ENCODE measurements at places on chromosomes 3 and 15.

DNA sequence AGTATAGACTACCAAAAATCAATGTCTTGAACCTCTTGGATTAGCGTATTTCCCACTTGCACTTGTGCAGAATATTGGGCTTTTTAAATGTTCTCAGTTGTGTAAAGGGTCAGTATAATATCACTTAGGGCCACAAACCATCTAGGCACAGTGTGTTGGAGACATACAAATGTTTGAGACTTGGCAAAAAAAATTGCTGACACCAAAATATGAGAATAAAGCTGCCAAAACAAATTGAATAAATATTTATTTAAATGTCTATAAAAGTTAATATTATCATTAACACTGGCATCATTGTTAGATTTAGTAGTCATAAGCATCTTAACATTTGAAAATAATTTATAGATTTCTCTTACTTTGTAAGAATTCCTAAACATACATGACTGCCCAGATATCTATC, 30.9 kb upstream of the MLF1 start:
- DNase-seq: no peak

DNA sequence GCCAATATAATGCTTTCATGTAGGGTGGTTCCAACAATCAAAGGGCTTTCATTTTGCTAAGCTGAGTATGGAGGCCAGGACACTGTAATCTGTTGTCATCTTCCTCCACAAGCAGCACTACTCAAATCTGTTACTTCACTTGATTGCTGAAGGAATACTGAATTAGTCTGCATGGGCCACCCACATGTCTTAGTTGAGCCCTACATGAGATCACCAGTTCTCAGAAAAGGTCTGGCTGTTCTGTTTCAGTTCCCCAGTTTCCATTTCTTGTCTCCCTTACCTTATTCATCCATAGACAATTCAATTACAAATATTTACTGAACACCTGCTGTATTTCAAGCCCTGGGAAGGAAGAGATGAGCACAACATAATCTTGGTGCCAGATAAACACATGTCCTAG, 119.2 kb downstream of the FHIT start:
- DNase-seq: no peak

- DNase-seq: no peak
Observed at GRCh38 chr3:105938806-105939205, 70.0 kb upstream of the CBLB start.

GRCh38 chr3:75075158-75075557, 460.7 kb upstream of the CNTN3 start:
- no peak for DNase-seq

DNA sequence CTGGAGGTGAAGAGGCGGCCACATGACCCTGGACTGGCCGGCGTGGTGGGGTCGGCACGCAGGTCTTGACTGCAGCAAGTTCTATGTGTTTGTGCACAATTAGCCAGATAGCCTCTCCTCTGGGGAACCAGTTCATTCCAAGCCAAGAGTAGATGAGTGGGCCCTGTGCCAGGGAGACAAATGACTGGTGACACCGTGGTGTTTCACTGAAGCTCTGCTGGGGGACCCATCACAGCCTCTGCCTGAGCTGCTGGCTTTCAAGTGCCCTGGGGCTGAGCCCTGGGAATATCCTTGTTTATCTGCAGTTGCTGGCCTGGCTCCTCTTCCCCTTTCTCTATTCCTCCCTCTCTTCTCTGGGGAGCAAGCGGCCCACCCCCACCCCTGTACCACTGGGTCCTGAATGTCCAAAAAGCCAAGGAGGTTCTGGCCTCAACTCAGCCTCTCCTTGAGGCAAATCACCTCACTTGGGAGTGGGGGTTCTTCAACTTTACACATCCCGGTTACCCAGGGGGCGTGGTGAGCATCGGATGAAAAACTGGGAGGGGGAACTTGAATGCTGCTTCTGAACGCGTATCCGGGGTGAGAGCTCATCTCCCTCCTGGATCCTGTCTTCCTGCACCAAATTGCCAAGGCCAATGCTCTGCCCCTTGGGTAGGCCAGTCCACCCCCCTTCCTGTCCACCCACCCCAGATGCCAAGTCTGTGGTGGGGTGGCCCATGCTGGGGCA, 199.6 kb upstream of the LYSMD4 start:
- no peak for DNase-seq

DNA sequence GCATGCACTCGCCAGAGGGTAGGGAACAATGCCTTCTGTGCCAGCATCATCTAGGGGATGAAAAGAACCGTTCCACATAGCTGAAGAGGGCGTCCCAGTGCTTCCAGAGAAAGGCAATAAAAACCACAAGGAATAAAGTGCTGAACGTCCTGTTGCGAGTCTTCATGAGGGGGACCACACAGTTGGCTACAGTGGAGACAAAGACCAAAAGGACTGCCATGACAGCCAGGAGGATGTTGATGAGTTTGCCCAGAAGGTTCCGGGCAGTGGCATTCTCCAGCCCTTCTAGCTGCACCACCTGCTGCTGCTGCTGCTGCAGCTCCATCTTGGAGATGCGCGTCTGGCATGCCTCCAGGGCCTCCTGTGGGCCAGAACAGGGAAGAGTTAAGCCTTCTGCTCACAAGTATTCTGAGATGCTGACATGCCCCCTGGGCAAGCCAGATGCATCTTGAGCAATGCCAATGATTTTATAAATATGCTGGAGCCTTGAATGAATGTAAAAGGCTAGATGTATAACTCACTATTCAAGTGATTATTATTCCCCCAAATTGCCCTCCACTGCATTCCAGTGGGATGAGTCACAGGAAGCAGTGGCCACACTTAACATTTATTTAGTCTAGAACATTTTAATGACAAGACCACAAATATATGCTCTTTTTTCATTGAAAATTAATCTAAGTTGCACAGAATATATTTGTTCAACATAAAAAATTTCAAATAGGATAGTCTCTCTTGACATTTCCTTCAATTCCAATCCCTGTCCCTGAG, 45.1 kb upstream of the PLXND1 start:
- no peak for DNase-seq

GRCh38 chr3:186994000-186994955, 64.0 kb downstream of the ST6GAL1 start:
- DNase-seq: no peak

- DNase-seq: no peak
Observed at GRCh38 chr15:44918136-44918535, 38.4 kb upstream of the TERB2 start.

DNA sequence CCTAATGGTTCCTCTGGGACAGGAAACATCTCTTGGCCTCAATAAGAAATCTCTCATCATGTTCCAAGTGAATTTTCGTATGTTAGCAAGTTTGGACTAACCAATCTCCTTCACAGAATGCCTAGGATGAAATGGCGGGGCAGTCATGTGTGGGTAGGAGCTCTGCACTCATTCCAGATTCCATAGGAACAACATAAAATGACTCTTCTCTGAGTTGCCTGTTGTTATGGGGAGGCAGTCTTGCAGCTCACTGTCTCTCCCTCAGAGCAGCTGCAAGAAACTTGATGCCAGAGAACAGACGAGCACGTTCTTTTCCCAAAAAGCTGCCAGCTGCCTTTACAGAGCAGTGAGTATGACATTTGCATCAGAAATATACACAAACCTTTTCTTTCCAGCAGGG, 34.1 kb downstream of the SPATA12 start:
- DNase-seq: no peak

DNA sequence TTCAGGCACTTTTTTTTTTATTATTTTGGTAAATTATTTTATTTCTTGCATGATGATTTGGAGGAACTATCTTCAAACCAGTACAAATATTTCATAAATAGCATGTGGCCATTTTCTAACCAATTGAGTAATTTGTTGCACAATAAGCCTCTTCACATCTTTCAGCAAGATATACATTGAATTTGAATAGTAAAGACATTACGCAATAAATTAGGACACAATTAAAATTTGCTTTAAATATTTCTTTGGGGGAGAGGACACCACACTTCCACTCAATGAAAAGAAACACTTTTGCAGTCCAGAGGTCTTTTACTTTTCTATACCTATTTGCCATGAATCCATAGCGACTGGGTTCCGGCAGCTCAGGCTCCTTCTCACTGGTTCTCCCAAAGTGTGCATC, 762.6 kb upstream of the GOLIM4 start:
- DNase-seq: no peak

DNA sequence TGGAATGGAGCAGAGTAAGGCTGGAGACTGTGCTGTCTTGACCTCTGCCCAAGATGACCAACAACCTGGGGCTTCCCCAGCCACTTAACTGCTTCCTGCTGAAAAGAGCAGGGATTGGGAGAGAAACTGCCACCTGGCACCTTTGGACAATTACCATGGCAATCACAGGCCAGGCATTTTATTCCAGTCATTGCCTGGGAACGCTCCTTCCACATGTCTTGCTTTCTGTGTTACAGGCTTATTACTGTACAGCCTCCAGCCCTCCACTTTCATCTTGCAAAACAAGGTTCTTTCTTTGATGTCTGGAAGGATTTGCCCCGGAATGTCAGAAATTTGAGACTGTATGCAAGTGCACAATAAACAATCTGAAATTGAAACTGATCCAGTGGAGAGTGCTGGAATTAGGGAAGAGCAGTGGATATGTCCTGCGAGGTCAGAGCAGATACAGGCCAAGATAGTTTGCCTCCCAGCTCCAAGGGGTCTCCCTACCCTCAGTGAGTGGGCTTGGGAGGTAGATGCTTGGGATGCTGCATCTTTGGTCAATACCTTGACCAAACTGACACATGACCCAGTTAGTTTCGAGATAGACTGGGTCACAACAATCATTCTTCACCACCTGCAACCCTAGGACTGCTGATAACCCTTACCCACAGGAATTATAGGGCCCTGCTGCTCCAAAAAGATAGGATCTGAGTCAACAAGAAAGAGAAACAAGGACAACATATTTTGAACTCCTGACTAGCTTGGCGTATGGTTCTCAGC, 2.7 kb downstream of the PPP1R14D start:
- no peak for DNase-seq

DNA sequence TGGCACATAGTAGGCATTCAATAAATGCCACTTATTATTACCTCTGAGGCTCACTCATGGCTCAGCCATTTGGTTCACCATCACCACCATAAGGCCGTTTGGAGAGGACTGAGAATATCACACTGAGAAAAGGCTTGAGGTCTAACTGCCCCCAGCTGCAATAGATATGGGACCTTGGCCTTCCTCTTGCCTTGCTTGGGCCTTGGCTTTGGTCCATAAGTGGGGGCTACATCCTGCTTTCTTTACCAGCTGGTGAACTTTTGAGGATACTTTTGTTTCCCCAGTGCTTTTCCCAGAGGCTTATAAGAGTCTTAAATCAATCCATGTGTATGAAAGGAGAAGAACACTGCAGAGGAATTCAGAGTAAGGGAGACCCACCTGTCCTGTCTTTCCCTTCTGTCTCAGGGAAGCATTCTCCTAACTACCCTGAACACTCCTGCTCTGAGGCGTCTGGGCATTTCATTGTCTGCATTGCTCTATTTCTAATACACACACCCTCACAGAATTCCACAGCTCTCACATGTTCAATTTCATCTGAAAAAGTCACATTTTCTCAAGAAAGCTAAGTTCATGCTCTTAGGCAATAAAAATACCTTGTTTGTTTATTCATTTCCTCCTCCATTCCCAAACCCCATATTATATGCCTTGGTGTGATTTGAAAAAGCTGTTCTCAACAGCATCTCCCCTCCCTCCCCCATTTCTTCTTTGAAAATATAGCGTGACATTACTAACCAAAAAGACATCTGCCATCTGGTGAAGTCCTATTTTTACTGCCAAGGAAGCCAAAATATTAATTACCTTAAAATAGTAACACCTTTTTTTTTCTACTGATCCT, 22.5 kb upstream of the KCNMB2 start:
- no peak for DNase-seq

- DNase-seq: no peak
Observed at GRCh38 chr15:43239732-43240491, 19.1 kb upstream of the EPB42 start.

DNA sequence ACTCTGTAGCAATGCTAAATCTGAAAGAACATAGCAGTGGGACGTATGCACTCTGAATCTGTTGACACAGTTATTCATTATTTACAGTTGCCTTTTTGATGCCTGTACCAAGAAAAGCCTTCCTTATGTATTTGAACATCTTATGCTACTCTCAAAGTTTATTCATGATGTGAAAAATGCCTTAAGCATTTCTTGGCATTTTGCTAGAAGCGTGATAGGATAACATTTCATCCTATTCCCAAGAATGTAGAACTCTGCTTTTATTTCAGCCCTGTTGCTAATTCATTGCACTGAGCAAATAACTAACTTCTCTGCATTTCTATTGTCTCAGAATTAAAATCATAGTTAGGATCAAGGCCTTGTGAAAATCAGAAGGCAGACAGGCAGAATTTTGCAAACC, 105.5 kb downstream of the STRIT1 start:
- DNase-seq: no peak

GRCh38 chr3:37653466-37653865, 208.2 kb upstream of the CTDSPL start:
- DNase-seq: no peak

GRCh38 chr3:23723930-23724329, 81.8 kb upstream of the UBE2E1 start:
- DNase-seq: no peak

DNA sequence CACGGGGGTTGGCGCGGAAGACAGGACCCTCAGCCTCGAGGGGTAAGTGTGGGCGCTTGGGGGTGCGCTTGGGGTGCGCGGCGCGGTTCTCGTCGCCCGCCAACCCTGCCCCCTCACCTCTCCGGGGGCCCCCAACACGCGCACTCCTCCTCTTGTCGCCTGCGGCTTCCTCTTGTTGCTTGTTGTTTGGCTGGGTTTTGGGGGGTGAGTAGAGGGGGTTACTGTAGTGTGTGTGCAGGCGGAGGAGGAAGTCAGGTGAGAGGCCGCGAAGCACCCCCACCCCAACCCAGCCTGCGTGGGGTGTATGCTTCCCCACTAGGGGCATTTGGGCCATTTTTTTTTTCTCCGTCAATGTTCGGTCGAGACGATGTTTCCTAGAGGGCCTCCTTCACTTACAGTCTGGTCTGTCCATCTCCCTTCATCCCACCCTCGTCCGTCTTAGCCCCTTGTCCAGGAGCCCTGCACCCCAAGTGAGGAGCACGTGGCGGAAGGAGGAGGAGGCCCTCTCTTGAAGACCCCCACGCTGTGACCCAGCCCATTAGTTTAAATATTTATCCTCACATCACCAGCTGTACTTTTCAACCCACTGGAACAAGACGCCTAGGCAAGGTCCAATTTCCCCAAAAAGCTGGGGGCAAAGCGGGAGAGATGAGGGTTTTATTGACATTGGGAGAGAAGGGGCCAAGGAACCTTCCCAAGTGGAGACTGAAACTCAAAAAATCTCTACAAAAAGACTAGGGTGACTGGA, 20.4 kb upstream of the SATB1 start:
- peak; percentile 56 for DNase-seq
